ENCODE measurements at places on chromosomes 2 and 18.
A peak's percentile ranks its signal among the peaks of the same experiment; 100 is the strongest.

- DNase-seq = no peak
These were observed 257.7 kb upstream of the COPS8 start for GRCh38 chr2:236827997-236828396.

- DNase-seq = no peak
These were observed 41.5 kb downstream of the YES1 start for GRCh38 chr18:770583-770961.

GRCh38 chr2:237500681-237501424, 13.8 kb downstream of the MLPH start:
- no peak for DNase-seq

- no peak for DNase-seq
These were observed 1.6 kb upstream of the TMBIM1 start for GRCh38 chr2:218293715-218294429.

- DNase-seq = no peak
These were observed 192.9 kb upstream of the SMAD2 start for GRCh38 chr18:48123324-48123723.

- no peak for DNase-seq
These were observed 21.9 kb downstream of the TMEM237 start for GRCh38 chr2:201621293-201621999.

- no peak for DNase-seq
These were observed 157.9 kb upstream of the GLI2 start for GRCh38 chr2:120577721-120578295.

- DNase-seq = no peak
These were observed 103.6 kb upstream of the SERPINE2 start for GRCh38 chr2:224142397-224143312.

DNA sequence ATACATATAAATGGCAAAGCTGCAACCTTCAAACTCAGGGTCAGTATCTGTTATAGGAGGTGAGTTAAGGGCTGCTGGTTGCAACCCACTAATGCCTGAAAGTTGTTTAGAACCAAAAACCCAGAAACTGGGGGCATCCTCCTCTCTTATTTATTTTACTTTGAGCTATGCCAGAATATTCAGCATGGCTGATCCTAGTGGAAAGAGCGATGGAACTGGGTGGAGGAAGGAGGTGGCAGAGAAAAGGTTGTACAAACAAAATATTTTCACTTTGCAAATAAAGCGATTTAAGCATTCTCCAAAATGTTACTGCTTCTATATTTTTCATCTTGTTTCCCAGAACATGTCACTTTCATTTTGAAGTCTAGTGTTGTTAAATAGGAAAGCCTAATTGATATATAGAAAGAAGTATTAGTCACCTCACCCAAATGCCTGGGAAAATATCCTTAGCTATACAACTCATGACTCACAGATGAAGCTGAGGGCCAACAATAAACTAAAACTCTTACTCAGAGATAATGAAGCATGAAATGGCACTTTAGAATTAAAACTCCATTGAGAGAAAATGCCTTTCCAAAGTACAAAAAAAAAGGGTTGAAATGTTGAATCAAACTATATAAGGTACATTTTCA, 251.4 kb upstream of the UBE2E3 start:
- DNase-seq = peak; percentile 76

DNA sequence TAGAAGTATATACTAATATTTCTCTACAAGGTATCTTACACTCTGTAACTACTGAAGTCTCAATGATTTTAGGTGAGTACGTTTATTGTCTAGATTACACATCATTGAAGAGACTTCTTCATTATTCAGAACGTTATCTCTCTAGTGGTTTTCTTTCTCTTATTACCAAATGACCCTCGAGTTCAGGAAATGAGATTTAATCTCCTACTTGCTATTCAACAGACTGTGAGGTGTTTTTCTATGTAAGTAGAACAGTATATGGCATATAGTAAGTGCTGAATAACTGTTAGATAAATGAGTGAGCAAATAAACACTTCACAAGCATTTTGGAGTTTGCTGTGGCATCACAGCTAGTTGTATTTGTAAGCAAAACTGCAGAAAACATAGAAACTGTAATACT, 947.2 kb upstream of the SLC39A10 start:
- no peak for DNase-seq

- DNase-seq = peak; percentile 2
These were observed 267.9 kb downstream of the LPIN1 start for GRCh38 chr2:12014088-12014960.

DNA sequence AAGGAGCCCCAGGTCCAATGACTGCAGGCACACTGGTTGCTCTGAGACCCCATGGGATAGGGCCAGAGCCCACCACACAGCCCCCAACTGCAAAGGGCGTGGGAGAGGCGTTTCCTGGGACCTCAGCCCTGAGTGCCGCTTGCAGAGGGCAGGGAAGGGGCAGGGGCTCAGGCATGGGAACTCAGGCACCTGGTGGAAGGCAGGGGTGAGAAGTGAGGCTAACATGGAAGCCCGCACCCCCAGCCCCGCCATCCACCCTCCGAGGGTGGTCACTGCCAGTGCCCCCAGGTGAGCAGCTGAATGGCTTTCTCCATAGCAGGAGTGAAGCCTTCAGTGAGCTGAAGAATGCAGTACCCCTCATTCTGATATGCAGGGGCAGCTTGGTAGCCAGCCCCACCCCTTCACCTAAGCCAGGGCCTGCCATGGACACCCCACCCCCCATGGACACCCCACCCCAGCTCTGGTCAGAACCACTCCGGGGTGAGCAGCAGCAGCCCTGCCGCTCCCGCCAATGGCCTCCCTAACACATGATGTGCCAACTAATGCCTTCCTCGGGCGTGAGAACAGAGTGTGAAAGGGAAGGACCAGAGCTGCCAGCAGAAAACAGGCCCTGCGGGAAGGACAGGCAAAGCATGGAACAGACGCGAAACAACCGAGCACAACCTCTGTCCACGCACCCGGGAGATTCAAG, 6.6 kb downstream of the KIF1A start:
- no peak for DNase-seq

GRCh38 chr2:26886736-26887135, 38.8 kb downstream of the DPYSL5 start:
- no peak for DNase-seq

DNA sequence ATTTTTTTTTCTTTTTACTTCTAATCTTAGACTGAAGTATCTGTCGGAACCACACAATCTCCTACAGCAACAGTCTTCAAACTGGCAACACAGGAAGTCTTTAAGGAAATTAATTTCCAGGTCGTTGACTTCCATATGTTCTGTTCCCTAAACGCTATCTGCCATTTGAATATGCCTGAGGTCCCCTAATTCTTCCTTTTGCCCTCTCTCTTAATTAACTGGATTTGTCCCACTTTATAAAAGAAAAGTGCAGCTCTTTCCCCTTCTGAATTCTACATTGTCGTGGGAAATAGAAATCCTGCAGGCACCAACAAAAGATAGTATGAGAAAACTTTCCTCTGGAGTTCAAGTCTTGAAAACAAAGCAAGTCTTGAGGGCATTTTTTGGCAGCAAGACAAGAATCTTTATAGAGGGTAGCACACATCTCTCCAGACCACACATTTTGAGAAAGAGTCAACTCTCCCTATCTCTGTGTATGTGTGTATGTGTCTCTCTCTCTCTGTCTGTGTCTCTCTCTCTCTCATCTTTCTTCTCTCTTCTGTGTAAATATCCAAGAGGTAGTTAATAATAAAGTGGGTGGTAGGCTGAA, 879.8 kb downstream of the SOCS6 start:
- no peak for DNase-seq

- peak; percentile 29 for DNase-seq
These were observed 457.7 kb downstream of the CBLN2 start for GRCh38 chr18:72086421-72086820.

GRCh38 chr2:30371028-30371689, 75.9 kb upstream of the LCLAT1 start:
- no peak for DNase-seq

DNA sequence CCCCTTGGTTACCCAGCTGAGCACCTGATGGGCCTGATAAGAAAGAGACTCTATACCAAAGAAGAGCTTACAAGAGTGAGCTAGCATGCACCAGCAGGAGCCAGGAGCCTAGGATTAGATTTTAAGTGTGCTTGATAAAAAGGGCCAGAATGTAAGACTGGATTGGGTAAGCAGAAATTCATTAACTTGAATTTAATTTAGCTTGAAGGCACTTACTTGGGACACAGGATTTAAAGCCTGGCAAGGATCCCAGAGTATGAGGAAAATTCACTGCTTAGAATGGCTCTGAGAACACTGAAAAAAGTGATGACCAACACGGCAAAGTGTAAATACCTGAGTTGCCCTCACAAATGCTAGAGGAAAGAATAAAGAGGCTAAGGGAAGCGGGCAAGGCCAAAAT, 91.3 kb upstream of the RBBP8 start:
- no peak for DNase-seq

- no peak for DNase-seq
These were observed 65.2 kb upstream of the CRIM1 start for GRCh38 chr2:36290306-36290856.

GRCh38 chr2:30465171-30465545, 18.1 kb downstream of the LCLAT1 start:
- no peak for DNase-seq
